Stimulated activated CD4-positive, alpha-beta T cell treated with anti-CD3 and anti-CD28 coated beads, TNF-alpha, amount 100 ng/mL, for 4 hours (primary cell): ENCODE measurements at places on chromosomes 7 and 10.

DNA sequence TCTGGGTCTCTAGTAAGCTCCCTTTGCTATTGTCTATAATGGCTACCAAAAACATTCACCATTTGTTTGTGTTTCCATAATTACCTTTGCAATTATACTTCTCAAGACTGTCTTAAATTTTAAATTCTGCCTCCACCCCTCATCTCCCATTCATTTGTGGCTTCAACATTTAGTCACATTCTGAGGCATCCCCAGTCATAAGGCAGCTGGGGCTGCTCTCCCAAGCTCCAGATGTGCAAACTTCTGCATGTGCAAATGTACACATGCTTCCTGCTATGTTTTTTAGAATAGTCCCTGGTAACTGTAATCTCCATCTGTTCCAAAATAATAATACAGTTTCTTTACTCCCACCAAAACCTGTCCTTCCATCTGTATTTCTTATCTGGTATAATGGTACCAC is 97.3 kb downstream of the CDK6 start:
- no peak for DNase-seq

DNA sequence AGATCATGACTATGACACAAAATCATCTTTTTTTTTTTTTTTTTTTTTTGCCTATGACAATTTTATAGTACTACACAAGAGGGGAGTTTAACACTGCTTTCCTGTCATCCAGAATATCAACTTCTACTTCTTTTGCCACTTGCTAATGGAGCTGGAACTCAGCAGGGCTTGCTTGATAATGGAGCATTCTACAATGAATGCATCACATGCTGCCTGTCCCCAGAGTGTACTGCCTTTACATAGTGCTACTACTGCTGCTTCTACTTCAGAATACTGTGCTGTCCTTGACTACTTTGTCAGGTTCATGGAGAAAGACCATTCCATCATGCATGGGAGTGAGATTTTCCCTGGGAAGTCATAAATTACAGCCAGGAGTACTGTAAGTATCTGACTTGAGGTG is 338.6 kb upstream of the SEMA3A start:
- DNase-seq = no peak

- DNase-seq = no peak
These were observed 8.1 kb downstream of the SDK1 start for GRCh38 chr7:3309140-3309539.

DNA sequence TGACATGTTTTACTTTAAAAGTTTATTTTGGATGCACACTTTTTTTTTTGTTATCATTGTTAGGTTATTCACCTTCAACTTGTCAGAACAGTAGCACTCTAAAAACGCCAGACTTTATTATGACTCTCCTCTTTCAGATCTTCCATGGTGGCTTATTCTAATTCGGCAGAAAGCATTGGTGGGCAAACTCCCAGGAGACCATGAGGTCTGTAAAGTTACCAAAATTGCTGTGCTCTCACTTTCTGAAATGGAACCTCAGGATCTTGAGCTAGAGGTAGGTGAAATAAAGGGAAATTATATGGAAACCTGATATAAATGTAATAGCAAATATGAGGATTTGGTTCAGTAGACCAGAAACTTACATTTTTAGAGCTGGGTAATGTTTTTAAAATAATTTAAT is 55.6 kb downstream of the INPP5F start:
- no peak for DNase-seq

GRCh38 chr10:86957471-86958115 is at the start of gene MMRN2:
Gene MMRN2 (minus strand): TSS chr10:86957615. CDS start chr10:86957541, 74 bp downstream.
- no peak for DNase-seq

- DNase-seq = no peak
These were observed 199.5 kb downstream of the ZNF438 start for GRCh38 chr10:30832001-30832748.

DNA sequence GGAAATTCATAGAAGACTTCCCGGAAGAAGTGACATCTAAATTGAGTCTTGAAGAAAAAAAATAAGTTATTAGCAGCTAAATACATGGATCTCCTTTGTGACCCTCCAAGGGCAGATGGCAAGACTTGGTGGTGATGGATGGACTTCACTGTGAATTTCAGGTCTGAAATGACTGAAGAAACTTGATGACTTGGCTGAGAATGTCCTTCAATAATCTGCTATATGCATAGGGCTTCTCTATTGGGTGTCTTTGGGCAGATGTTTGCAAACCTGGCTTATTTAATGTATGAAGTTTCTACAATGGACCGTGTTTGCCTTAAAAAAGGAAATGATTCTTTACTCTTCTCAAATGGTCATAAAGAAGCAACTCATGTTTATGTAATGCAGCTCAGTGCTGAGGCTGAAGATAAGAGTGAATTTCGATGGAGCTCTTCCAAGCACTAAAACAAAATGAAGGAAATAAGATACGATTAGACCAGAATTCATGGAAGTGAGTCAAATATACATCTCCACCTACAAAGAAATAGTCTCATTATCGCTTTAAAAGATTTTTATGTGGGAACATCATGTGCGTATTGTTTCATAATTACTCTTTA is 116.6 kb upstream of the WDR11 start:
- no peak for DNase-seq

GRCh38 chr7:94298943-94299342 is 95.8 kb upstream of the COL1A2 start:
- no peak for DNase-seq

GRCh38 chr10:34236931-34237330 is 578.2 kb downstream of the PARD3 start:
- no peak for DNase-seq

DNA sequence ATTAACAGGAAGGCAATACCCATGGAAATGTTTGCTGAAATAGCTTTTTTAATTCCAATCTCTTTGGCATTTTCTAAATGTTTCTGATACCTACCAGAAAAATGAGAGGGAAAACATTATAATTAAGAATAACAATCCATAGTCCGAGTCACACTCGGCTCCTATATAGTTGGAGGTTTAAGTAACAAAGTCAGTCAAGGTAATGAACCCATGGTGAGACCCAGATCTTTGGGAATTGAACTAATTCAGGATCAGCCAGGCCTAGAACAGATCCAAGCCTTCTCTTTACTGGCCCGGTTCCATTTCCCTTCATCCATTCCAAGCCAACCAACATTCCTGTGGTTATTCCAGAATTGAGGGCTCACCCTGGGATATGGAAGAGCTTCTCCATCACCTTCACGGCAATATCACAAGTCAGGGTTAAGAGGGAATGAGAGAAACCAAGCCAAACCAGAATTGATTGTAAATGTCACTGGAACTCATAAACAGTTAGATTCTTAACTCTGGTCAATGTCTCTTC is 28.3 kb downstream of the ABCB4 start:
- DNase-seq = no peak

DNA sequence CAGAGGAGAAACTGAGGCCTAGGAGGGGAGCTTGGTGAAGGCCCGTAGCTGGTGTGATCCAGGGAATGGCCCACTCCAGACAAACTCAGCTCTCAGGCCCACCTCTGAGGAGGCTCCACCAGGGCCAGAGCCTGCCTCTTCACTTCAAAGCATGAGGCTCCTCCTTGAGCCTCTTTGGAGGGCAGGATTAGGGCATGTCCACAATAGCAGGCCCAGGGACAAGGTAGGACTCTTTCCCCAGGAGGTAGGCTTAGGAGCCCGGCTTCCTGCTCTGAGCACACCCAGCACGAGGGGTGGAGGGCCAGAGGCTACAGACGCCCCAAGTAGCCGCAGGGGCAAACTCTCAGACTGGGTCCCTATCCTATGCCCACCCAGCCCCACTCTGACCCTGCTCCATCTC is 164.6 kb upstream of the ZMIZ1 start:
- no peak for DNase-seq

DNA sequence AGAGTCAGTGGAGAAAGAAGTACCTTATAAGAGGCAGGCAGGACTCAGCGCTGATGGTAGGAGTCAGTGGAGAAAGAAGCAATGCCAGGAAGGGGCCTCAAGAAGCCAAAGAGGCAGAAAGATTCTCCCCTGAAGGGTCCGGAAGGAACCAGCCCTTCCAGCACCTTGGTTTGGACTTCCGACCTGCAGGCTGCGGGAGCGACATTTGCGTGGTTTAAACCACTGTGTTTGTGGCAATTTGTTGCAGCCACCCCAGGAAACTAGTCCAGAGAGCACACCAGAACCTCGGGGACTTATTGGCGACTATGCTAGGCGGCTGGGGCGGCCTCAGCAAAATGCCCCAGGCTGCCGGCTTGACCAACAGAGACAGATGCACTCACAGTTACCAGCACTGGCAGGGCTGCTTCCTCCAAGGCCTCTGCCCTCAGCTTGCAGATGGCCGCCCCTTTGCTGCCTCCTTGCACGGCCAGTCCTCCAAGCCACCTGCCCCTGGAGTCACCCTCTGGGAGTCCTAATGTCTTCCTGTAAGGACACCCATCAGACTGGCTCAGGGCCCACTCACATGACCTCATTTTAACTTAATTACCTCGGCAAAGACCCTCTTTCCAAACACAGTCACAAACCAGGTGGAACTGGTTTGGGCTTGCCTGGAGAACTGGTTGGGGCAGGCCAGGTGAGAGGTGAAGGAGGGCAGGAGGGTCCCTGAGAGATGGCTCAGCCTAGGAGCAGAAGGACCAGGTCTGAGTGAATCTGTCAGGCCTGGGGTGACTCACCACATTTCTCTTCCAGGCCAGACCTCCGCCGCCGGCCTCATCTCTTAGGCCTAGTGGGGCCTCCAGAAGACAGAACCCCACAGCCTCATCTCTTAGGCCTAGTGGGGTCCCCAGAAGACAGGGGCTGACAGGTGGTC is 26.1 kb downstream of the CALML3 start:
- DNase-seq = no peak

GRCh38 chr7:38819463-38819862 is 89.5 kb downstream of the VPS41 start:
- no peak for DNase-seq

DNA sequence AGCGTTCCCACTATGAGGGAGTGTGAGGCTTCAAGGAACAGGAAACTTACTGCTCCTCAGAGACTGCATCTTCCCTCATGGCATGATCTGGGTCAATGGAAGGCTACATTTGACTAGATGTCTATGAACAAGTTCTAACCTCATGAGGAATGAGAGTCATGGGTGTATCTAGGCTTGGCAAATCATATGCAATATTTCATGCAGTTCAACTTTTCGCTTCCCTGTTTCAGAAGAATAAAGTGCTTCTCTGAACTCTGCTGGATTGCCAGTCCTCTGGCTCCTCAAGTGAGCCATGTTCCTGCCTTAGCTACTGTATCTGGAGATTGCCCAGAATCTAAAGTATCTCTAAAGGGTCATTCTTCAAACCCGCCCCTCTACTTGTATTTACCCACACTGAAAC is 54.3 kb upstream of the SEMA3A start:
- DNase-seq = no peak

- no peak for DNase-seq
These were observed 328.1 kb downstream of the KCNMA1 start for GRCh38 chr10:77309509-77309908.

GRCh38 chr10:74898201-74898976 is 72.0 kb downstream of the KAT6B start:
- no peak for DNase-seq

DNA sequence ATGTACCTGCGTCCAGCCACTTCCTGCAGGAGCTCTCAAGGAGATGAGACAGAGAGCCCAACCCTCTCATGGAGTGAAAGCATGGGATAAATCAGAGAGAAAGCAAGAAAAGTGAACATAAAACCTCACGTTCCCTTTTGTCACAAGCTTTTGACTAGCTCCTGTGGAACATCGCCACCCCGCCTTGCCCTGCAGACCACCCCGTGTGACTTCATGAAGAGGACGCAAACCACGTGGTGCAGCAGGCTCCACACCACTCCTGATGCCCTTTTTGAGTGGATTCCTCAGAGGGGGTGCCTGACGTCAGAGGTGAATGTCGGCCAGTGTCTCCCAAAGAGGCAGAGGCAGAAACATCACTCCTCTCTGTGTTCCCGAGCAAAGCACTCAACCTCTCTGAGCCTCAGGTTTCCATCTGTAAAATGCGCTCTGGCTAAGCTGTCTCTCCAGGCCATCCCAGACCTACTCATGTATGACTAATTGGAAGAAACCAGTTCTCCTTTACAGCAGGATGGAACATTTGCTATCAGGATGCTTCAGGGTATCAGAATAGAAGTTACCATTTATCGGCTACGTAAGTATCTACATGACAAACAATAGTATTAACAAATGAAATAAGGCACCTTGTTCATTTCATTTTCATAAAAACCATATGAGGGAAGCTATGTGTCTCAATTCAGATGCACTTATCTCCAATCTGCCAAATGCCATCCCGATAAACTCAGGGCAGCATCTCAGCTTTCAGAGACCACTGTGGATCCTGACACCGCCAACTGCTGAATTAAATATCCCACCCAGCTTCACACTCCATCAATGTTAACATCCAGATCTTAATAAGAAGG is 5.3 kb downstream of the ZNF488 start:
- DNase-seq = no peak

DNA sequence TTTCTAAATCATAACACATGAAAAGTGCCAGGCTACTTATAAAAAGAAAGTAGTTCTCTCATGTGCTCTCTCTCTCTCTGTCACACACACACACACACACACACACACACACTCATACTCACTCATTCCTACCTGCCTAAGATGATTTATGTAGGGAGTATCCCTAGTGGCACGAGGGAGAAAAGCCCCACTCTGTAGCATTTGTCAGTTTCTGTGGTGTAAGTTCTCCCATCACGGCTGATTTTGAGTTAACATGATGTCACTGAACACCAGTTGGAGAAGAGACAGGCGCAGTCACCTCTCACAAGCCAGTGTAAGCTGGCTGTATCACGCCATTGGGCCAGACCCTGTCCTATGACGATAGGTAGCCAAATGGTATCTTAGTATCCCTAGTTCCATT is 395.4 kb downstream of the SFMBT2 start:
- no peak for DNase-seq

DNA sequence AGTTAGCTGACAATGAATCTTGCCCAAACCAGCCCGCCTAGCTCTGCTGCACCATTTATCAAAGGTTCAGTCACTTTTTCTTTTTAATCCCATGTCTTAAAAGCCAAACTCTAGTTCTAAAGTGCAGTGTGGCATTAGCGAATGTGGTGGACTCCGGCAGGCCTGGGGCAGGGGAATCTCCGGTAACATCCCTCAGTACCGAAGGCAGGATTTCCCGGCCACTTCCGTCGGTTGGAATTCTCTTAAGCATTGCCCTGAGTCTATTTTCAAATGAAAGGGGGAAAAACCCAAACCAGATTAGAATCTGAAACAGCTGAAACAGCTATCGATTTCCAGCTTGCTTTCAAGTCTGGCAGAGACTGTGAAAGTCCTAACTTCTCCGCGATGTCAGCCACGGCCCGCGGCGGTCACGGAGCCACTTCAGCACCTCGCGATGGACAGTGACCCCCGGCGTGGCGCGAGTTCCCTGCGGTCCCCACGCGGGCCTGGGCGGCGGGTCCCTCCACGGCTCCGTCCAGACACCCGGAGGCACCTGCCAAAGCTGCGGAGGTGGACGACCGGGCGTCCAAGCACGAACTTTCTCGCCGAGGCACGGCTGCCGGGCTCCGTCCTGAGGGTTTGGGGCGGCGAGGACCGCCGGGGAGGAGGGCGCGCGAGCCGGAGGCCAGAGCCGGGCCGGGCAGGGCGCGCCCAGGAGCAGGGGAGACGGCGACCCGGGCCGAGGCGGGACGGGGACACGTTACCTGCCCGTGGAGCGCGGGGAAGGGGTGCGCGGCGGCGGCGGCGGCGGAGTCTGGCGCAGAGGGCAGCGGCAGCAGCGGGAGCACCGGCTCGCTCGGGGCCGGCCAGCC is 745 bp downstream of the TCERG1L start:
- no peak for DNase-seq
